ENCODE measurements at places on chromosomes 3 and 15.
A peak's percentile ranks its signal among the peaks of the same experiment; 100 is the strongest.

GRCh38 chr15:75531041-75531450 is 48.1 kb downstream of the PTPN9 start:
- DNase-seq: no peak

GRCh38 chr3:56921573-56922453 is 120.1 kb upstream of the ARHGEF3 start:
- DNase-seq: no peak

- no peak for DNase-seq
Observed at GRCh38 chr3:64167351-64167750, 57.9 kb downstream of the PRICKLE2 start.

- DNase-seq: peak; percentile 40
Observed at GRCh38 chr3:29186982-29187725, 93.7 kb upstream of the RBMS3 start.
